ENCODE measurements at places on chromosomes 13 and 19.

GRCh38 chr13:114021464-114022308 lies 47.8 kb upstream of the C13orf46 start:
- no peak for DNase-seq

DNA sequence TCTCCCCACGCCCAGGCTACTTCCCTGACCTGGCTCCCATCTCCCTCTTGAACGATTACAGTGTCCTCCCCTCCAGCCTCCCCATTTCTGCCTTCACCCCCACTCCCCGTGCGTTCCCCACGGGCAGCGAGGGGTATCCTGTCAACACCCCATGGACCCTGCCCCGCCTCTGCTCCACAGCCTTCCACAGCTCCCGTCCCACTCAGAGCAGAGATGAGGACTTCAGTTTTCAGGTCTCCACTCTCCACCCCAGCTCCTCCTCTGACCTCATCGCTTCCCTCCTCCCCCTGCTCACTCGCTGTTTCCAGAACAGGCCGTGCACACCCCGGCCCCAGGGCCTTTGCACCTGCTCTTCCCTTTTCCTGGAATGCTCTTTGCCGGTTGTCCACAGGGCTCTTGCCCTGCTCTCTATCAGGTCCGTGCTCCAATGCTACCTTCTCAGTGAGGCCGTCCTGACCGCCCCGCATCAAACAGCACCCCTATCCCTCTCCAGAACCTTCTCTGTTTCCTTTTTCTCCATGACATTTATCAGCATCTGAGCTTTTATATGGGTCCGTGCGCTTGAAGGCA lies 15.0 kb downstream of the LRRC4B start:
- DNase-seq: no peak

GRCh38 chr19:3516675-3517207 lies 10.6 kb downstream of the FZR1 start:
- DNase-seq: peak; percentile 35

GRCh38 chr19:39555883-39556282 lies 15.9 kb upstream of the EID2 start:
- DNase-seq: no peak

GRCh38 chr13:24922387-24922744 lies 158.4 kb downstream of the RNF17 start:
- DNase-seq: no peak

- DNase-seq: no peak
Measured at GRCh38 chr13:53073711-53074110, 45.1 kb downstream of the OLFM4 start.
